ENCODE measurements at places on chromosomes 4 and X. TPM values are rescaled to one million over a fixed set of nuclear protein-coding genes. Genes with fewer than 3 reads are reported as not detected.

CENPVL3 gene
- not detected for total RNA-seq

RHOXF2 gene
- 2.0 TPM for total RNA-seq

SPANXN5 gene
- not detected for total RNA-seq

TLR8 gene
- total RNA-seq: not detected

PABPC4L gene
- not detected for total RNA-seq

EOLA1 gene
- 13.6 TPM for total RNA-seq

ELF2 gene
- total RNA-seq: 34.9 TPM

GJB1 gene
- 0.16 TPM for total RNA-seq

HMX1 gene
- total RNA-seq: not detected

SMC1A gene
- 152 TPM for total RNA-seq

SPIN2A gene
- 1.2 TPM for total RNA-seq

UGT2B10 gene
- total RNA-seq: not detected

CDKN2AIP gene
- 22.1 TPM for total RNA-seq

ZAR1 gene
- total RNA-seq: not detected

GAR1 gene
- total RNA-seq: 30.7 TPM

PPM1K gene
- total RNA-seq: 55.8 TPM

CPLX1 gene
- total RNA-seq: 0.11 TPM

RTL5 gene
- 0.12 TPM for total RNA-seq

CDS1 gene
- 0.14 TPM for total RNA-seq

ARHGEF38 gene
- not detected for total RNA-seq

Measured in activated naive CD4-positive, alpha-beta T cell treated with anti-CD3 and anti-CD28 coated beads, Interleukin-2, amount 50 U/mL, for 72 hours (primary cell).